ENCODE measurements at places on chromosomes 6 and 20.

DNA sequence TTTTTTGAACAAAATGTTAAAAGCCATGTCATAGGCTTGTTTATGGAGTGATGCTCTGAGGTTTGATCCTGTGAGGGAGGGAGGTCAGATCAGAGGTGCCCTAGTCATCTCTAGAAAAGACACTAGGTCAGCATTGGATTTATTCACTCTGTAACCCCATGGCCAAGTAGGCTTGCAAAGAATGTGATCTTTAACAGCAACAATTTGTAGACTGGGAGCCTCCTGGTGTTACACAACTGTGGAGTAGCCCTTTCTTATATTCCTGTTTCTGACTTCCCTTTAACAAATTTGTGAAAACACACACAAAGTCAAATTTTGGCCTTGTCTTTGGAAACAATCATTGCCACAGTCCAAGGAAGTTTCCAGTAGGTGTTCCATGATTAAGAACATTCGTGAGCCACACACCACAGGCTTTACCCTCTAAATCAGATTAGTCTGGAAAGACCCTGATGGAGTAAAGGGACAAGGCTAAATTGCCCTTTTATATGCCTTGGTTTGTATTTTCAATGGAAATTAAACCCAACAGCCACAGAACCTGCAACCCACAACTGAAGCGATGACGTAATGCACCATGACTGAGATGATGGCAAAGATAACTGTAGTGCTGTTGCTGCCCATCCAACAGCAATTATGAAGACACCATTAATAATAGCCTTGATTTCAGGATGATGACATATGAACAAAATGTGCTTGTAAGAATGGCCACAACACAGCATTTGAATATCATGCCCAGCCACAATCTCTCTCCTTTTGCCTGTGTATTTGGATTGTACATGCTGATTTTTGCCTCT is 22.1 kb downstream of the SCP2D1 start:
- DNase-seq: no peak

GRCh38 chr20:34532756-34533155 is 16.5 kb downstream of the DYNLRB1 start:
- no peak for DNase-seq

- DNase-seq: no peak
Observed at GRCh38 chr20:25139029-25139705, 56.3 kb upstream of the ENTPD6 start.

- no peak for DNase-seq
Observed at GRCh38 chr6:29593199-29593855, 8.4 kb downstream of the OR2H2 start.

DNA sequence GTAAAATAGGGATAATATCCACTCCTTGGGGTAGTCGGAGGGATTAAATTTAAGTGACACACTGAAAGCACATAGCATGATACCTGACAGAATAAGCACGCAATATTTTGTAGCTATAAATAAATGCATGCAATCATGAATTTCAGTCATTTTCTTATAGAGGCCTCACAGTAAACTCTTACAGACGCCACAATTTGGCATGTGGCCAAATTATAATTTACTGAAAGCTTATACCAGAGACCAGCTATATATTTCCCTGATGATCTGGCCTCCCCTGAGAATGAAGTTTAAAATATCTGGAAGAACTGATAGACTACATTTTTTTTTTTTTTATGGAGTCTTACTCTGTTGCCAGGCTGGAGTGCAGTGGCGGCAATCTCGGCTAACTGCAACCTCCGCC is 40.9 kb downstream of the QRSL1 start:
- no peak for DNase-seq

GRCh38 chr6:13319891-13320564 is 8.3 kb downstream of the TBC1D7 start:
- no peak for DNase-seq

DNA sequence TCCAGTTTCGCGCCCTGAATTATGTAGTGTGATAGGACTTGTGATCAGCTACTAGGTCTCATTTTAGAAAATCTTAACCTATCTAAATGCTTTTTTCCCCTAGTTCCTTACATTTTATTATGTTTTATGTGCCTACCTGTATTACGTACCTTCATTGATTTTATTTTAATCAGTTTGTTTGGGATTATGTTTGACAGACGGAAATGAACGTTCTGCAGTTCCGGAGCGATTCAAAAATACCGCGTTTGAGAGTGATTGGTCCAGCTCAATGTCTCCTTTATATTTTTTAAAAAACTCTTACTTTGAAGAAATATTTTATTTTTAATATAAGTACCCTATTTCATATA is 114.3 kb upstream of the BTN3A2 start:
- no peak for DNase-seq

DNA sequence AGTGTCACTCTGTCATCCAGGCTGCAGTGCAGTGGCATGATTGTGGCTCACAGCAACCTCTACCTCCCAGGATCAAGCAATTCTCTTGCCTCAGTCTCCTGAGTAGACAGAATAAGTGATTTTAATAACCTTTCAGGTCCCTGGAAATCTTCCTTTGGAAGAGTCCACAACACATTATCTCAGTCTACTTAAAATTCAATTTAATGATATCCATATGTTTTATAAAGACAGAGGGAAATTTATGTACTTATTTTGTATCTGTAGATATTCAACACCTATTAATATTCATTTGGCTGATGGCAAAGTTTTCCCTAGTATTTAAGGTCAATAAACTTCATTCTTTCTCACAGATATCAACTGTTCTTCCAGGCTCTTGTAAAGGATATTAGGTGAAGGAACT is 881.4 kb upstream of the GJE1 start:
- no peak for DNase-seq

DNA sequence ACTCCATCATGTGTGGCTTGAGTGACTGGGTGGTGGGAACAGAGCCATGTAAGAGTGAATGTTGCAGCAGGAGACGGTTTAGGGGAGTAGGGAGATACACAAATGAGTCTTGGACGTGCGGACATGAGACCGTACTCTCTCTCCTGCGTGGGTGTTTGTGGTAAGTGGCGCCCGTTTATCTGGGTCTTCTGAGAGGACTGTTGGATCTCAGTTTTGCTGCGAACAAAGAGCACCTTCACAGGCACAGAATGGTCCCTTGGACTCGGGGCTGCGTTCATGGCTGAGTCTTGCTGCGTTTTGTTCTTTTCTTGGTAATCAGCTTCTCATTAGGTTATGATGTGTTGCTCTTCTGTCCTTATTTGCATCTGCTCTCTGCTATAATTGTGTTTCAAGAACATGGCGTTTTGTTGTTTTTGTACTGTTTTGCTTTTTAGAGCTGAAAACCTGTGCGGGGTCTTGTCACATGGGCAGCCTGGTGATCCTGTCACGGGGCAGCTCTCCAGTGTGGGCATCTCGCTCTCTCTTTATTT is 28.5 kb downstream of the STK35 start:
- no peak for DNase-seq

GRCh38 chr6:87897663-87898062 is 150.0 kb upstream of the SPACA1 start:
- no peak for DNase-seq

All from fibroblast of skin of left quadriceps (primary cell).